ENCODE measurements at places on chromosomes 16 and 17.

- no peak for DNase-seq
Observed at GRCh38 chr16:89823087-89823823, 5.0 kb upstream of the SPIRE2 start.

GRCh38 chr16:75506107-75506506 is 10.9 kb upstream of the CHST6 start:
- no peak for DNase-seq

GRCh38 chr16:12587170-12587569 is 216.5 kb downstream of the CPPED1 start:
- DNase-seq, result no peak

- DNase-seq, result no peak
Observed at GRCh38 chr16:88569614-88569984, 604 bp upstream of the ZC3H18 start.

GRCh38 chr17:43608313-43608712 is 53.4 kb downstream of the MEOX1 start:
- no peak for DNase-seq

GRCh38 chr17:14409292-14409691 is 108.4 kb downstream of the HS3ST3B1 start:
- no peak for DNase-seq

GRCh38 chr16:56609463-56609921 is 1.1 kb downstream of the MT2A start:
- DNase-seq, result peak; percentile 36

DNA sequence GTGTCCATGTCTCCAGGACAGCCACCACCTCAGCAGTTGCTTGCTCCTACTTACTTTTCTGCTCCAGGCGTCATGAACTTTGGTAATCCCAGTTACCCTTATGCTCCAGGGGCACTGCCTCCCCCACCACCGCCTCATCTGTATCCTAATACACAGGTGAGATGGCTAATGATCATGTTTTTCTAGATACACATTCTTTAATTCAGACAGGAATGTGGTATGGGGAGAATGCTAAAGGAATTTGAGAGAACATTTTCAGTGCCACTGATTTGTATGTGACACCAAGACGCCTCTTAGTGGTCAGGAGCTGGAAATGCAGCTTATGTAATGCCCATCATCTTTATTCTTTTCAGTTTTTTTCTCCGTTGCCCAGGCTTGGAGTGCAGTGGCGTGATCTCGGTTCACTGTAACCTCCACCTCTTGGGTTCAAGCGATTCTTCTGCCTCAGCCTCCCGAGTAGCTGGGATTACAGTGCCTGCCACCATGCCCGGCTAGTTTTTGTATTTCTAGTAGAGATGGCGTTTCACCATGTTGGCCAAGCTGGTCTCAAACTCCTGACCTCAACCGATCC is 8.9 kb upstream of the RAPGEFL1 start:
- no peak for DNase-seq

DNA sequence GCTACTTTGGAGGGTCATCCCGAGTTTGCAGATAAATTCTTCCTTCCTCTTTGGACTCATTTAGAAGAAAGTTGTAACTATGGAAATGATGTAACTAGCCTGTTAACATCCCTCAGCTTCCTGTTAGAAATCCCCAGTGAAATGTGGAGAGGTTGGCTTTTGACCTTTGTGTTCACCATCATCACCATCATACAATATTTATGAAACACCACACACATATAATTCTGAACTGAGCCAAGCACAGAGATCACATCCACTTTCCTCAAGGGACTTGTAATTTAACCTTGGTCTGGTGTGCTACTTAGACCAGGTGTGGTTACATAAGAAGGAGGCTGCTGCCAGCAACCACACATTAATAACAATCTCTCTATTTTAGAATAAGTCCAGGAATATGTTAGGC is 2.5 kb downstream of the CAPNS2 start:
- no peak for DNase-seq
